SK-N-DZ (cell line): ENCODE measurements at places on chromosomes 13 and 19.

GRCh38 chr13:75666646-75667351, 30.7 kb downstream of the LMO7 start:
- DNase-seq: no peak

GRCh38 chr13:55705526-55705925, 1435.2 kb upstream of the PRR20A start:
- DNase-seq: no peak

DNA sequence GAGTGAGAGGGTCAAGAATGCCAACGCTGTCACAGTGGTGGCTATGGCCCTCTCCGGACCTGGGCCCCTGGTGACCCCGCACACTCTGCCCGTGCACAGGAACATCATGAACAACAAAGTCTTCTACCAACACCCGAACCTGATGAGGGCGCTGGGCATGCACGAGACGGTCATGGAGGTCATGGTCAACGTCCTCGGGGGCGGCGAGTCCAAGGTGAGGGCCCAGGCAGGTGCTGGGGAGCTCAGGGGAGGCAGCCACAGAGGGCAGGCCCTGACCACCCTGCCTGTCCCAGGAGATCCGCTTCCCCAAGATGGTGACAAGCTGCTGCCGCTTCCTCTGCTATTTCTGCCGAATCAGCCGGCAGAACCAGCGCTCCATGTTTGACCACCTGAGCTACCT, 62.6 kb downstream of the RYR1 start:
- DNase-seq: no peak

DNA sequence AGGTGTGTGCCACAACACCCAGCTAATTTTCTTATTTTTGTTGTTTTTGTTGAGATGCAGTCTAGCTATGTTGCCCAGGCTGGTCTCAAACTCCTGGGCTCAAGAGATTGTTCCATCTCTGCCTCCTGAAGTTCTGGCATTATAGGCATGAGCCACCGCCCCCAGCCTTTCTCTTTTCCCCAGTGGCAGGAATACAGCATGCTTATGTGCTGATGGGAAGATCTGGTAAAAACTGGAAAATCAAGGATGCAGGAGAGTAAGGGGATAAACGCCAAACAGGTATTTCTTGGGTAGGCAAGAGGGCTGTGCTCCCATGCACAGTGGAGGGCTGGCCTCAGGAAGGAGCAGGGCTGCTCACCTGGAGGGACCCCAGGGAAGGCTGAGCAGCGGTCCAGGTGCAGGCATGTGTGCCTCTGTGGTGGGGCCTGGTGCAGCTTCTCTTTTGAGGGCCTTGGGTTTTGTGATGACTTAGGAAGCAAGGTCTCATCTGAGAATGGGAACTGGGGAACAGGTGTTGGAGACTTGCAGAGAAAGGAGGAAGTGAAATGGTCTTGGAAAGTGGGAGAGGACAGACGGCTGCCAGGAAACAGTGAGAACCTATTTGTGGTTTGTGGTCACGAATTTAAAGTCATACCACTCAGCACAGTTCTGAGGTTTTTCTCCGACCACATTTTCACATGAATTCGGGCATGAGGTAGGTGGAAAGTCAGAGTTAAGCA, 106.5 kb downstream of the TEX26 start:
- DNase-seq: no peak

GRCh38 chr19:40689339-40690049, 957 bp downstream of the NUMBL start:
- DNase-seq: peak; percentile 45

- DNase-seq: no peak
These were observed 76.6 kb downstream of the ZIC5 start for GRCh38 chr13:99894840-99895443.

- DNase-seq: no peak
These were observed 151.3 kb upstream of the IPO5 start for GRCh38 chr13:97802213-97802612.

DNA sequence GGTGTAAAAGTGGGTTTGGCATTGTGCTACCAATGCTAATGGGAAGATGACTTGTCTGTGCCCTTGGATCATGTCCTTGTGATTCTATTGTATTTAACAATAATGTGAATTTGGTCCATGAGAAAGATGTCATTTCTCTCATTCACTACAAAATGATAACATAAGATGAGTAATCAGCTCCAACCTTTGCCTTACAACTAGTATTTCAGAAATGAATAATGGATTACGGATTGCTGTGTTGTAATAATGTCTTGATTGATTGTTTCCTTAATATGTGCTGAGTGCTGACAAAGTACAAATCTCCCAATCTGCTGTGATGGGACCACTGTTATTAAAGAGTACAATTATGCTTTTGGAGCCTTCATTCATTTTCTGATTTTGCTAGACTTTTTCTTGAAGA, 375.0 kb downstream of the PCDH9 start:
- no peak for DNase-seq

DNA sequence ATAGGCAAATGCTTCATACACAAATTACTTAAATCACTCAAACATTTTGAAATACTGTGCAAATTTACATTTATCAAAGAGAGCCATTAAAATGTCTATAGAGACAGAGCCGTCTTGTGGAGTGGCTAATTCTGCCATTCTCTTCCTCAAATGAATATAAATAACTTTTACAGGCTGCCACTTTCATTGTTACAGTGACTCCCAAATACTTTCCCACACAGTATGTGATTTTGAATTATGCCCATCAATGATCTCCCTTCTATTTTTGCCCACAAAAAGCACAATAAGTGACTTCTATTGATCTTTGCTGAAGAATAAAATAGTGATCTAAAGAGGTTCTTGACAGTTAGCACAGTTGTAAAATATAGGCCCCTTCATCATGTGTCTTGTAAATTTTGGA, 1244.9 kb downstream of the PCDH17 start:
- DNase-seq: no peak

- no peak for DNase-seq
These were observed 1490.3 kb downstream of the UQCRFS1 start for GRCh38 chr19:27722625-27723024.

- DNase-seq: no peak
These were observed 24.0 kb downstream of the ZBTB7A start for GRCh38 chr19:4042731-4043082.

GRCh38 chr13:109941221-109941620, 154.8 kb upstream of the IRS2 start:
- DNase-seq: no peak
